Hepatic stellate cell (primary cell): ENCODE measurements at places on chromosomes 2 and 18.

- DNase-seq, result peak; percentile 78
Observed at GRCh38 chr2:17976871-17977746, 98.6 kb downstream of the KCNS3 start.

GRCh38 chr2:34578641-34579040 is 979.5 kb upstream of the FAM98A start:
- no peak for DNase-seq

DNA sequence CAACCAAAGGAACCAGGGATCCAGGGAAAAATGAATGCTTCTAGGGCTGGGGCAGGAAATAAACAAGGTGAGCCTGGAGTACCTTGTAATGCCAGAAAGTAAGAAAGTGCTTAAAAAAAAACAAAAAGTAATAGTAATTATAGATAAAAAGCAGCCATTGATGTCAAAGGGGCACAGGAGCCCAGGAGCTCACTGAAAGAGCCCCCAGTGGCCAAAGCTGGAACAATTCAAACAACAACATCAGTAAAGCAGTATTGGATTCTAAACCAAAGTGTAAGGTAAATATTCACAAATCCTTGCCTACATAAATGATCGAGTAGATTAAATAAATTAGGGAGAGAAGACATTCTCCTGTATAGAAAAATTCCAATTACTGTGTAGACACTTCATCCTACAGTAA is 114.3 kb upstream of the ARL4C start:
- no peak for DNase-seq

GRCh38 chr2:42127425-42128424 is 41.4 kb upstream of the EML4 start:
- DNase-seq, result no peak

GRCh38 chr2:236073246-236073645 is 94.9 kb downstream of the GBX2 start:
- DNase-seq, result no peak

DNA sequence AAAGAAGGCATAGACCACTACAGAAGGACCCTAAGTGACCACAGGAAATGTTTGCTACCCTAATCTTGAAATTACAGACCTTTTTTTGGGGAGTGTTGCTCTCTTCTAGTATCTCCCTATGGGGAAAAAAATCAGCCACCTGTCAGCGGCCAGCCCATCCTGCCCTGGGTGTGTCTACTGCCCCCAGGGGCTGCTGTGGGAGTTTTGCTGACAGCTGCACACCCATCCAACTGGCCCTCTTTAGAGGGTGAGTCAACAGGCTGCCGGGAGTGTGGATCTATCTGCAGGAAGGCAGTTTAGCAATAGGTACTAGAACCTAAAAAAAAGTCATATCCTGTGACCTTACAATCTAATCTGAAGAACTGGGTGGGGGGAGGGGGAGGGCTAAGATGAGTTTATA is 796 bp upstream of the DYSF start:
- peak; percentile 53 for DNase-seq

- DNase-seq, result no peak
Observed at GRCh38 chr18:3069671-3070433, 56.9 kb upstream of the LPIN2 start.

- peak; percentile 40 for DNase-seq
Observed at GRCh38 chr18:48330016-48330991, 78.9 kb downstream of the ZBTB7C start.

DNA sequence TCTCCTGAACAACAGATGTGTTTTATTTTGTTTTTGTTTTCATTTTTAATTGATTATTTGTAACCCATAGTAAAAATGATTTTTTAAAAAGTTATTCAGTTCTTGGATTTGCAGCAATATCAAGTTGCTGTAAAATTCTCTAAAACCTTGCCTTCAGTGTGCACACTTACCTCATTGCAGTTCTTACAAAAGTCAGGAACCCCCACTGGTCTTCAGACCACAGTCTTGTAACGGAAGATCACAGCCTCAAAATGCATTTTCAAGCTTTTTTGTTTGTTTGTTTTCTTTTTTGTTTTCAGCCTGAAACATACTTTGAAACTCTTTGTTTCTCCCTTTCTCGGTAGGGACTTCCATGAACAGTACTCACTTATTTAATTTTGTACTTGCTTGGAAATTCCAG is 1012.8 kb upstream of the GYPC start:
- DNase-seq, result no peak

- no peak for DNase-seq
Observed at GRCh38 chr2:45669032-45669486, 17.6 kb downstream of the PRKCE start.

GRCh38 chr18:60962625-60963024 is 370.6 kb upstream of the CDH20 start:
- no peak for DNase-seq

DNA sequence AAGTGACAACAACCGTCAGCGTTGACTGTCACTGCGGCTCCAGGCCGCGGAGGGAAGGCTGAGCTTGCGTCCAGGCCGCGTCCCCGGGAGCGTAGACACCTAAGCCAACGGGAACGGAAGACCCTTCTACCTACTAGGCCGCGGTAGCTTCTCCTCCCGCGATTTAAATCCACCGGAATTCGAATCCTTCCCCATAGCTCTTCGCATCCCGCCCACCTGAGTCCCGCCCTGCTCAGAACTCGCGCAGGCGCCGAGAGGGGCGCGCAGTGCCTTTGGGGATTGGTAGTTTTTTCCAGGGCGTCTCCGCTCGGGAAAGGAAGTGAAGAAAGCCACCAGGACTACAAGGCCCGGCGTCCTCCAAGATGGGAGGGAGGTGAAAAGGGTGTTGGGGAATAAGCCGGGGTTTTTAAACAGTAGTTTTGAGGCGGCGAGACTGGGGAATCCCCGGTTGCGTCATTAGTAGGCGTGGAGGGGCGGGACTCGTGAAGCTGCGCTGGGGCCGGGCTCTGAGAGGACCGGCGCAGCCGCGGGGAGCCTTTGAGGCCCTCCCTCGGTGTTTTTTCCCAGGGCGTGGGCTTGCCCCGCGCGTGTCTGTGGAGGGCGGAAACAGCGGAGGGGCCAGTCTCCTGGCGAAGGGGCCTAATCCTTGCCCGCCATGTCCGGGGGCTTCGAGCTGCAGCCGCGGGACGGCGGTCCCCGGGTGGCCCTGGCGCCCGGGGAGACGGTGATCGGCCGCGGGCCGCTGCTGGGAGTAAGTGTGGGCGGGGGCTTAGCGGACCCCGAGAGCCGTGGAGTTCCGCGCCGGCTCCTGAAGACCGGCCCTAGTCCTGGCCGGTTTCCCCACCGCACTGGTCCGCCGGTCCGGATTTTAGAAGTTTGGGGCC is at the start of the genes APLF and FBXO48:
Gene APLF (plus strand): TSS at position 509 of the 884 bp plus-strand sequence. CDS start 147 bp downstream, at position 656.
Gene FBXO48 (minus strand): TSS at position 218 of the 884 bp plus-strand sequence. CDS start 2,149 bp downstream, outside the sequence.
- peak; percentile 96 for DNase-seq

DNA sequence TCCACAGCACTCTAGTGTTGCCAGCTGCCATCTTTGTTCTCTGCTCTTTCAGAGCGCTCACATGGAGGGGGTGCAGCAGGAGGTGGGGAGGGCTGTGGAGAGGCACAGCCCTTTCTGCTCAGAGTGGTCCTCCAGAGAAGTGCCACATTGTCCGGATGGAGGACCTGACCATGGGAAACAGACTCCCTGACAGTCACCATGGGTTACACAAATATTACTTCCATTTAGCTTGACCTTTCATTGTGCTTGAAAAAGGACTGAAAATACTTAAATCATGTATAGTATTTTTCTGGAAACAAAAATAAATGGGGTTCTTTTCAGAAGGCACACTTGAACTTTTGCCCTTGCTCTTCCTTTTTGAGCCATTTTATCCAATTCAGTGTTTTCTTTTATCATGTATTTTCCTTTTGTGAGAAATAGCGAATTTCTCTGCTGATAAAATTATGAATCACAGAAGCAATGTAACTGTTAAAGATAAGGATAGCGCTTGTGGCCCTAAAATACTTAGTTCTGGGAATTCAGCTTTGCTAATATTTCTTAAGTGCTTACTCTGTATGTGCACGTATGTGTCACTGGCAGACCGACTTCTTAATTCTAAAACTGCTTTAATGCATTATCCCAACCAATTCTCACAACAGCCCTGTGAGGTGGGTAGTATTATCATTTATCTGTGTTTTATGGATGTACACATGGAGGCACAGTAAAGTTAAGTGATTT is 34.2 kb downstream of the SPATS2L start:
- no peak for DNase-seq

DNA sequence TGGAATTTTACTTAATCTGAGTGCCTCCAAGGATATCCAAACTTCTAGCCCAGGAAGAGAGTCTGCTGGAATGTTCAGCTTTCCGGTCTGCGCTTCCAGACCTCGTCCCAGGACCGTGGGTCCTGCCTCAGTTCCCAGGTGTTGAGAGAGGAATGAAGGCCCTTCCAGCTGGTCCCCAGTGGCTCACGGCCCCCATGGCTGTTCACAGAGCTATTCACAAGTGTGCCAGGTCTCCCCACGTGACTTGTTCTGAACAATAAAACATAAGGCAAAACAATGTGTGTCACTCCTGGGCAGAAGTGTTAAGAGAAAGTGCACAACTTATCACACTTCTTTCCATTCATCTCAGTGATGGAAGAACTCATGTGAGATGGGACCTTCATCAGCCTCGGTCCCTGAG is 20.1 kb upstream of the TEX51 start:
- no peak for DNase-seq

- DNase-seq, result no peak
Observed at GRCh38 chr18:77167251-77167650, 34.7 kb upstream of the MBP start.

- DNase-seq, result no peak
Observed at GRCh38 chr2:240289701-240290431, 145.6 kb upstream of the GPC1 start.

GRCh38 chr2:66987733-66988132 is 409.4 kb upstream of the ETAA1 start:
- no peak for DNase-seq

DNA sequence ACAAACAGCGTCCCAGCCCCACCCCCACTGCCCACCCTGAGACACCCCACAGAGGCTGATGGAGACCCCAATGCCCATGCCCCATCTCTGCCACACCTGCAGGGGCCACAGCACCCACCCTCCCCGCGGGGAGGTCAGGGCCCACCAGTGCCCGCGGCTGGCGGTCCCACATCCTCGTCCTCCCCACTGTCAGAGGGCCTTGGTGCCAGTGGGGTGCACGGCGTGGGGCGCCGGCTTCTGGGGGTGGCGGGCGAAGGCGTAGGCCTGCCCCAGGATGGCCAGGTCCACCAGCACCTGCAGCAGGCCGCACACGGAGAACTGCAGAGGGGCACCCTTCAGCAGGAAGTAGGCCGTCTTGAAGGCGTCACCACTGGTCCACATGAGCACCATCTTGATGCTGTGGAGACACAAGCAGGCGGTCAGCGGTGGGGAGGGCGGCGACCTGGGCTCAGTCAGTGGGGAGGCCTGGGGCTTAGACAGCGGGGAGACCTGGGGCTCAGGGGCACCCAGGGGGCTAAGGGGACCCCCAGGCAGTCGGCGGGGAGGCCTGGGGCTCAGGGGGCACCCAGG is 47.6 kb downstream of the SLC66A2 start:
- no peak for DNase-seq

DNA sequence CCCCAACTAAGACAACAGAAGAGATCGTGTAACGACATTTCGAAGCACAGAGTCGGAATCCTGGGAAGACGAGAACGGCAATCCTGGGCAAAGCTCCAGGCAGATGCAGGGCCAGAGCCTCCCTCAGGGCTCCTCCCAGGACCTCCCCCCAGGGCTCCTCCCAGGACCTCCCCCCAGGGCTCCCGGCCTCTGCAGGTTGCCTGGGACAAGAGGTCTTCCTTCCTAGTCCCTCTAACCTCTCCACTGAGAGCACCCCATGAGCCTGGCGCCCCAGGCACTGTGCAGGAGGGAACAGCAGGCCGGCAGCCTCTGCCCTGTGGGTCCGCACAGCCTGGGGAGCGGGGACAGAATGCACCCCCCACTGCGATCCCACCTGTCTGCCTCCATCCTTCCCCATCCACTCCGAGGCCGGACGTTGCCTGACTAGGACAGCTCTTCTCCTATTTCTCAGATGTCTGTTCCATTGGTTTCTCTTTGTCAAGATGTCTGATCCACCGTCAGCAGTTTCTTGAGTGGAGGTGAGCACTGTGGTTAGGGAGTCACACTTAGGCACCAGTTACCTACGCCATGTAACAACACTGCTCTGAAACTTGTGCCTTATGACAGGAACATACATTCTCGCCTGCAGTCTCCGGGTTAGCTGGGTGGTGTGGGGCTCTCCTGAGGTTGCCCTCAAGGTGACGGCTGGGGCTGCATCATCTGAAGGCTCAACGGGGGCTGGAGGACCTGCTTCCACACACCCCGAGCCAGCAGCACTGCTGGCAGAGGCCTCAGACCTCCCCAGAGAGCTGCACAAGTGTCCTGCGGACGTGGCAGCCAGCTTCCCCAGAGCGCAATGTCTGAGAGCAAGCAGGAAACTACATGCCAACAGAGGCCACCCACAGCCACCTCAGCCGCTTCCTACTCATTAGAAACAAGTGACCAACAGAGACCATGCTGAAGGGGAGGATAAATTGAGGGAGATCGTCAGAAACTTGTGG is 28.9 kb downstream of the ADI1 start:
- no peak for DNase-seq

DNA sequence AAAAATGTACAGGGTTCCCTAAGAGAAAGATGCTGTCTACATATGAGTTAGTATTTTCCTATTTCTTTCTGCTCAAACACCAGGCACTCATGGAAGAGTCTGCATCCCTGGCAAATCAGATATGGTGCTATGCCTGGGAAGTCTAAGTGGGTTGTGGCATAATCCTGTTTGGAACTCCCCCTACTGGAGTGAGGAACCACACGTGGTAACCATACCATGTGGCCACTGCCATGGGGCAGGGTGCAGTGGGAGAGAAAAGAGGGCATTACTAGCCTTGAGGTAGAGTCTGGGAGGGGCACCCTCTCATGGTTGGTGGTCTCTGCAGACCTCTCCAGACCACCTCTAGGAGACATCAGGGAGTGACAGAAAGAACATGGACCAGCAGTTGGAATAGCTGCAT is 257.9 kb upstream of the ATP5MC3 start:
- no peak for DNase-seq

DNA sequence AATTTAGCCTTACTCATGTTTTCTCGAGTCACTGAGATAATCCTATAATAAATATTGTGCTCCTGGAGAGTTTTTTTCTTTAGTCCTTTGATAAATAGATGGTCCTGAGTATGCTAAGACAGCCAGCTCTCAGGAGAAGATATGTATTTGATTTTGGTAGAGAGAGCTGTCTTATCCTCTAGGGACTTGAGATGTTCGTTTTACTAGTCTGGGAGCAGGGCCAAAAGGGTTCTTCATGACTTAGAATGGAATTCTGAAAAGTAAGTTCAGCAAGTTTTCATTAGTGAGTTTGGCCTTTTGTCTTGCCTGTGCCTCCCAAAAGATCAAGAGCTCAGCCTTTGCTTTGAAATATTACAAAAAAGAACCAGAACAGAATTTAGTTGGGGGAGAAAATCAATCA is 246.7 kb downstream of the BABAM2 start:
- DNase-seq, result peak; percentile 29

GRCh38 chr2:193523662-193524061 is 1328.9 kb upstream of the TMEFF2 start:
- no peak for DNase-seq

- no peak for DNase-seq
Observed at GRCh38 chr18:72868585-72869225, 918 bp upstream of the NETO1 start.

- no peak for DNase-seq
Observed at GRCh38 chr2:38215522-38215921, 139.6 kb upstream of the CYP1B1 start.
